Large intestine (tissue), 12 donors: ENCODE measurements at places on chromosomes 11 and 22. TPM values are rescaled to one million over a fixed set of nuclear protein-coding genes. Genes with fewer than 3 reads are reported as not detected.

The TRIM48 gene
- not detected for polyA plus RNA-seq

The ESAM gene
- 15.0 TPM for polyA plus RNA-seq

The SMIM35 gene
- 0.46 TPM for polyA plus RNA-seq

The OR52I2 gene
- polyA plus RNA-seq: 0.03 TPM

The ZFTA gene
- polyA plus RNA-seq: 48.8 TPM
